ENCODE measurements at places on chromosomes 16 and 17. TPM values are rescaled to one million over a fixed set of nuclear protein-coding genes. Genes with fewer than 3 reads are reported as not detected.
A peak's percentile ranks its signal among the peaks of the same experiment; 100 is the strongest.

- peak; percentile 54 for DNase-seq
Measured at GRCh38 chr17:164303-165235, 16.9 kb downstream of the DOC2B start.

DNA sequence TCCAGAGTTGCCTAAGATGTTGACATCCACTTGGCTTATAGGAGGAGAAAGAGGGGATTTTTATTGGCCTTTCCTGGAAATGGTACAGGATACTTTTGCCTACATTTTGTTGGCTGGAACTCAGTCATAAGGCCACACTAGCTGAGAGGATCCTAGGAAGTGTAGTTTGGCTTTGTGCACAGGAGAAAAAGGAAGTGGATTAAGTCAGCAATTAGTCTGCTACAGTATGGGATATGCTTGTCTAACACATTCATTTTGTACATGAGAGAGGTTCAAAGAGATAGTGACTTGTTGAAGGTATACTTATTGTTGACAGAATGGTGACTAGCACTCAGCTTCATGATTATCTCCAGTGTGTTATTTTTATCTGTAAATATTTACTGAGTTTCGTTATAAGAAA is 10.3 kb downstream of the UTP18 start:
- no peak for DNase-seq

- DNase-seq = no peak
Measured at GRCh38 chr16:71242601-71243000, 12.1 kb upstream of the HYDIN start.

DNA sequence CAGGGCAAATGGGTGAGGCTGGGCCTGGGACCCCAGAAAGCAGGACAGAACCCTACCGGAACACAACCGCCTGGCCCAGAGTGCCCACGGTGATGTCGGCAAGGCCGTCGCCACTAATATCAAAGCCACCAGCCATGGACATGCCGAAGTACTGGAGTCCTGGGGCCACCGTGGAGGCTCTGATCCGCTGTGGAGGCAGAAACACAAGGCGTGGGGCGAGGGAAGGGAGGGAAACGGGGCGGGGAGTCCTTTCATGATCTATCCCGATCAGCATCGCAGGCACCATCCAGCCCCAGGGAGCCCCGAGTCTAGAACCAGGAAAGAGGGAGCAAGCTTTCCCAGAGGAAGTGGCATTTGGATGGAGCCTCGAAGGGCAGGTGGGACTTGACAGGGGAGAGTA is 26.6 kb downstream of the HASPIN start:
- DNase-seq = no peak

HASPIN gene
- 1.1 TPM for polyA plus RNA-seq

TBC1D3H gene
- polyA plus RNA-seq = not detected

ENO3 gene
- 4.1 TPM for polyA plus RNA-seq

CFAP52 gene
- 0.76 TPM for polyA plus RNA-seq

TNP2 gene
- not detected for polyA plus RNA-seq

CTRB1 gene
- polyA plus RNA-seq = not detected
